ENCODE measurements at places on chromosomes 3 and 15.

GRCh38 chr3:110343376-110343775 lies 728.2 kb upstream of the NECTIN3 start:
- DNase-seq = no peak

DNA sequence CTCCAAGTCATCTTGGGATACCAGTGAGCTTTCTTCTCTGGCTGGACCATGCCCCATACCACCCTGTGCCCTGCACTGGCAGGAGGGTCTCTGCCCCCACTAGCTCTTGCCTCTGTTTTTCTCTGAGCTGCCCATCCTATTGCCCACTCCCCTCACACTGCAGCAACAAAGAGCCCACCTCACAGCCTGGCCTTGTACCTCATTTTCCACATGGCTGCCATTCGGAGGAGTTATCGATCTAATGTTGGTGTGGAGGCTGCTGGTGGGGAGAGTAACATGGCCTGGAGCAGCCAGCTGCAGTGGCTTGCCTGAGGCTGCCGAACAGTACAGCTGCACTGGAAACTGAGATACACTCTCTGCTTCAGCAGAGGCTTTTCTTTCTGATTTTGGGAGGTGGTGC lies 65.7 kb upstream of the AGBL1 start:
- no peak for DNase-seq

DNA sequence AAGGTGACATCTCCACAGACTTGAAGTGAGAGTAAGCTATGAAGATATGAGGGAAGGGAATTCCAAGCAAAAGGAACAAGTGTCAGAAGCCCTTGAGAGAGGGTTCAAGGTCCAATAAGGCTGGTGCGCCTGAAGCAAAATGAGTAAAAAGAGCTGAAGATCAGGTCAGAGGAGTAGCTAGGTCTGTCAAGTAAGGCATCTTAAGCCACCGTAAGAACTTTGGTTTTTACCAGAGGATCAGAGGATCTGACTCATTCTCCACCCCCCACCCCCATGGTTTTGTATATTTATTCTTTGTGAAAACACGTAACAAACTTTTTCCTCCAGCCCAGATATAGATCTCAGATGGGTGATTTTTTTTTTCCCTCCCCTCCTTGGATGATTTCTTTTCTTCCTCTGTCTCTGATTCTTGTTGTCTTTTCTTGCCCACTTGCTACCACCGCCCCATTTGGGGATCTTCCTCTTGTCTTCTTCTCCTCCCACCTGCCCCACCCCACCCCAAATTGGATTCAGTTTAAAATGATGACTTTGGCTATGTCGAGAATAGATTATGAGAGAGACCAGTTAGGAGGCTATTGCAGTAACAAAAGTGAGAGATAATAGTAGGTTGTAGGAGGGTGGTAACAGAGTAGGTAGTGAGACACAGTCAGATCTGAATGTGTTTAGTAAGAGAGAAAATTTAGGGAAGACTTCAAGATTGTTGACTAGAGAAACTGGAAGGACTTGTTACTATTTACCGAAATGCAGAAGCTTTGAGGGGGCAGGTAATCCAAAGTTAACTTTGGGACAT lies 6.1 kb downstream of the TRMT10C start:
- DNase-seq = no peak

DNA sequence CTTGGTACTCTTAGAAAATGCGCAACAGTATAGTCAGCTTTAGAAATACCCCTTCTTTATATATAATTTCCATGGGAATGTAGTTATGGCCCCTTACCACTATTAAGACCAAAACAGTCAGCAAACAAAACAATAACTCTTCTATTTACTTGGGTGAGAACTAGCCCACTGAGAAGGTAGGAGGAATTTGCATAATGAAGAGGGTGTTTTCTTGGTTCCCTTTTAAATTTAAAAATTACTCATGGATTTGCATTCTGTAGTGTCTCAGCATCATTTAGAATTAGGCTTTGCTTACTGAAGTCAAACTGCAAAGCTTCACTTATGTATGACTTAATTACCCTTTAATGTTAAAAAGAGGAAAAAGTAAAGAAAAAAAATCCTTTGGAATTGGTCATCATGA lies 350.8 kb downstream of the PTPRG start:
- DNase-seq = no peak

DNA sequence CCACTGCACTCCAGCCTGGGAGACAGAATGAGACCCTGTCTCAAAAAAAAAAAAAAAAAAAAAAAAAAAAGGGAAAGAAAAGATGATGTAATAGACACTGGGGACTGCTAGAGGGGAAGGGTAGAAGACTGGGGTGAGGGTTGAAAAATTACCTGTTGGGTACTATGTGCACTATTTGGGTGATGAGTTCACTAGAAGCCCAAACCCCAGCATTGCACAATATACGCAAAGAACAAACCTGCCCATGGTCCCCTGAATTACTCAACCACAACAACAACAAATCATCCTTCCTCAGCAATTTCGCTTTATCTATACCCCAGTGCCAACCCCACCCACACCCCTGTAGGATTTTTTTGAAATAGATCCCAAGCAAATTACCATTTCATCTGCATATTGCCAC lies 13.5 kb downstream of the NIPA1 start:
- DNase-seq = no peak

DNA sequence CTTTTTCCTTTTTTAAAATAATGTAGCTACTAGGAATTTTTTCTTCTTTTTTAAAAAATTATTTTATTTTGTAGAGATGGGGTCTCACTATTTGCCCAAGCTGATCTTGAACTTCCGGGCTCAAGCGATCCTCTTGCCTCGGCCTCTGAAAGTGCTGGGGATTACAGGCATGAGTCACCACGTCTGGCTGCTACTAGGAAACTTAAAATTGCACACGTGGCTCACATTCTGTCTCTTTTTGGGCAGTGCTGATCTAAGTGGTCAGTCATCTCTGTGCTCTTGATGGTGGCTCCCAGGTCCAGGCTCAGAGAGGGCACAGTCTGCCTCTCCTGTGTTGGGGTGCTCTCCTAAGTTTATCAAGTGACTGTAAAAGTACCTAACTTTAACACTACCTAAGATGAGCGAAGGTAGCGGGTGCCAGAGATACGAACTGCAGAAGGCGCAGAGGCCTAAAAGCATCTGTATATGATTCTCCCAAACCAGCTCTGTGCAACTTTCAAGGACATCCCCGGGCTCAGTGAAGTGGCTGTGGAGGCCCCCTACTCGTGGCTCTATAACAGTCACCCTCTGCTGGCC lies 52.9 kb upstream of the SEC13 start:
- no peak for DNase-seq

DNA sequence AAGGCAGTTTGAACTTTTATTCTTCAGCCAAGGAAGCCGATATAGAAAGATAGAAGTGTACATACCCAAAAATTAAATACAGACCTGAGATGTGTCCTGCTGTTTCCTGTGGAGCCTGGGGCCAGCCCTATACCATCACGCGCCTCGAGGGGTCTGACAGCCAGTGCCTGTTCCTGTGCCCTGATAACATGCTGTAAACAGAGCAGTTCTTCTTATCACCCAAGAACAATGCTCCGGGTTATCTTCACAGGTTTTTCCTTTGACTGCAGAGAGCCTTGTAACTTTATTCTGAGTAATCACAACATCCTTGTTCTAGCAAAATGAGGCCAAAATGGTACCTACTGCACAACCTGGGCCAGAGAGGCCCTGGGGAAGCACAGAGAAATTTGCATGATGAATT lies 289.7 kb upstream of the CHRM5 start:
- no peak for DNase-seq

DNA sequence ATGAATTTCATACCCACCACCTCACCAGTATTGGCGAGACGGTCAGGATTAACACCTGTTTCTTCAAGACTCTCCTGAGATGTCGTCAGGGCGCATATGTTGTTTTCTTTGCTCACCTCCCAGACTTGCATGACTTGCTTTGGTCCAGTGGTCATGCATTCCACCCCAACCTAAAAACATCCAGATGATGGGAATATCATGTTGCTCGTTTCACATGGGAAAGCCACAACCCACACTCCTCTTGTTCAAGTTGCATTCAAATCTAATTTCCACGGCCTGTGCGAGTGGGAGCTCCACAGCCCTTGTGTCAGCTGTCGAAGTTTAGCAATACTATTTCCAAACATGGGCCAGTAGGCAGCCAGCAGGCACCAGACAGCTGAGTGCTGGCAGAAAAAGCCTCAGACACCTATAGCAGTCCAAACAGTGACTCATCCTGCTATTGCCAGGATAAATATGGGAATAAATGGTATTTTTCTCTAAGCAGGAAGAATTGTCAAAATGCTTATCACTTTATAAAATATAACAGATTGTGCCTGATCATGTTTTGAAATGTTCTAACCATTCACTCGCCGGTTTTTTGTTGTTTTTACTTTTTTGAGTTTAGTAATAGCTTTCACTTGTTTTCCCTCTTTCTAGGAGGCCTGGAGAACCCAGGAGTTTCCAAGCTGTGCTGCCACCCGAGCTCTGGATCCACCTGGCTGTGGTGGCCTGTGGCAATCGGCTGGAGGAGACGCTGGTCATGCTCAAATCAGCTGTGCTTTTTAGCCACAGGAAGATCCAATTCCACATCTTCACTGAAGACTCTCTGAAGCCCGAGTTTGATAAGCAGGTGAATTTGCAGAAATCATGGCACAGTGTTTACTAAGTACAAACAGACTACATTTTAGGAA lies 20.1 kb downstream of the GXYLT2 start:
- DNase-seq = peak; percentile 99

DNA sequence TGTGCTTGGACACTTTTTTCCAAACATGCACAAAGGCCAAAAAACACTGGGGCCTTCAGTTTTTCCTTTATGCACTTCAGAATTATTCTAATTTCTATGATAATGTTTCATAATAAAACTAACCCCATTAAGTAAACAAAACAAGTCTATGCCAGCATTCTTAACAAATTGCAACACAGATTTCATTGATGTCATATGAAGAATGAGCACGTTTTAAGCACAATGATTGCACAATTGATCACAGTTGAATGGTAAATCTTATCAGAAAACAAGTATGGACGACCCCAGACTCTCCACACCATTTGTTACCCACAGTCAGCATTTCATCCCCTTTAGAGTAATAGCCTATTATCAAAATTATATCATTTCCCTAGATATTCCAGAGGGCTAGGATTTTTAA lies 46.7 kb upstream of the PROK2 start:
- DNase-seq = no peak

DNA sequence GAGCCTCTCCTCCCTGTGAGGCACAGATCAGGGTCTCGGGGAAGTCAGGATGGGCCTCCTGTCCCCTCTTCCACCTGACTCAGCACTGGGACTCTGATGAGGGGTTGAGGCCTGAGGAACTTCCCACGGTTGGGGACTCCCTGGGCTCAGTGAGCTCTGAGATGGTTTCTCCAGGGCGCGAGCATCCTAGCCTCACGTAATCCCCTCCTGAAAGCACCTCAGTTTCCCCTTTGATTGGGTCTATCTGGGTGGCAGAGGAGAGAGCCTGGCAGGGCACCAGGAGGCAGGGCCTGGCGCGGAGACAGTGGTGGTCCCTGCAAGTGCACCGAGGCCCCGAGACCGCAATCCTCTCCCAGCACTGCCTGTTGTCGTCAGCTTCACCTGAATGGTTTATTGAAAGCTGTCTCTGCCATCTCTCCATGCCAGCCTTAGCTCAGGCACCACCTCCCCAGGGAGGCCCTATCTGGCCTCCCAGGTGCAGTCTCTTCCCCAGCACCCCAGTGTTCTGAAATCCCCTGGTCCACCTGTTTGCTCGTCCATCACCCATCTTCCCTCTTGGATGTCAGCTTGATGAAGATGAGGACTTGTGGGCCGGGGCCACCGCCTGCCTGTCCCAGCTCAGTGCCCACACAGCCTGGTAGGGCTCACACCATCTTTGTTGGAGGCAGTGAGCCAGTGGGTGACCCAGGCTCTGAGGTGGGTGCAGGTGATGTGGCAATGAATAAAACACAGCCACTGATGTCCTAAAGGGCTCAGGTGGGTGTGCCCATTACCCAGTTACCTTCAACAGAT lies 52.2 kb upstream of the PCSK6 start:
- no peak for DNase-seq

- DNase-seq = no peak
Observed at GRCh38 chr3:123883701-123884202, 380 bp downstream of the MYLK start.

- DNase-seq = no peak
Observed at GRCh38 chr3:191236646-191237045, 37.6 kb downstream of the OSTN start.

GRCh38 chr15:83458381-83458780 lies 11.2 kb downstream of the SH3GL3 start:
- no peak for DNase-seq

- no peak for DNase-seq
Observed at GRCh38 chr3:72065236-72065635, 280.3 kb upstream of the PROK2 start.

DNA sequence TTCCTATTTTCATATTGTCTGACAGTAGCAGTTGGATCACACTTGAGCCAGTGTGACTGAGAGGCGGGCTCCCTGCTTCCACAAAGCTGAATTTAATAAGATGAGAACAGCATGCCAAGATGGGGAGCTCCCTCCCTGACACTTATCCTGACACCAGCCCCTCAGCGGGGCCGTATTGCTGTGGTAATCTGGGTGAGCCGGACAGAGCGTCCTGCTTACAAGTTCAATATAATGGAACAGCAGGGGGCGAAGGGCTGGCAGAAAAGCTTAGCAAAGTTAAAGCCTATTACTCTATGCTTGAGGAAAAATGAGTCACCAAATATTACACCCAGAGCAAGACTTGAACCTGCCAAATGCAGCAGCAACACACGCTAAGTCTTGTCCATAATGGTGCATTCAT lies 163.8 kb upstream of the CMC1 start:
- DNase-seq = peak; percentile 58

GRCh38 chr3:133404920-133405319 lies 5.1 kb downstream of the BFSP2 start:
- no peak for DNase-seq

- DNase-seq = no peak
Observed at GRCh38 chr3:71707595-71707994, 17.6 kb downstream of the EIF4E3 start.

- DNase-seq = no peak
Observed at GRCh38 chr3:181851063-181851462, 139.3 kb downstream of the SOX2 start.

DNA sequence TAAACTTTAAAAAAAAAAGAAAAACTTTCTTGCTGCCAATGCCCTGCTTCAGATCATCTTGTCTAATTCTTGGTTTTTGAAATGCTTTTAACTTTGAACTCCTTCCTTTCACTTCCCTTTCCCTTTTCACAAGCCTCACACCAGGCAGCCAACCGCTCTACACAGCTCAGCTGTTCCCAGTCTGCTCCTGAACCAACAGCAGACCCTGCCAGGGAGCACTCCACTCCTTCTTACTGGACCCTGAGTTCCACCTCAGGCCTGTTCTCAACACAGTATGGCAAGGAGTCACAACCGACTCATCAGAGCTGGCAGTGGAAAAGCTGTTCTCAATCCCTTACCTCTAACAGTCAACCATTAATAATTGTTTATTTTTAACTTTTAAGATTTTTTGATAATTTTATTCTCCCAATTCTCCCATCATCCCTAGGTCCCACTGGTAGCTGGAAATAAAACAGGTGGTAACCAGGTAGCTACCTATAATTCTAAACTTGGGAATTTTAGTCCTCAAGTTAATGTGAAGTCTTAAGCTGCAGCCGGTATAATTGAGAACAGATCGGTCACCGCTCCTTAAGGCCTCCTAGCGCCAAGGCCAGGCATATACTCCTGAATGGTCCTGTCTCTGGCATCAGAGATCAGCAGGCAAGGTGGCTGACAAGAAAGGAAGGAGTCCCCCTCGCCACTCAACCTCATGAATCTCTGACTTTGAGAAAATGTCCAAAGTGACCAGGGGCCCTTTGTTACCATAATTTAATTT lies 43.9 kb downstream of the BOC start:
- DNase-seq = no peak

All from astrocyte of the cerebellum (primary cell).